ENCODE measurements at places on chromosomes 1 and 21.

DNA sequence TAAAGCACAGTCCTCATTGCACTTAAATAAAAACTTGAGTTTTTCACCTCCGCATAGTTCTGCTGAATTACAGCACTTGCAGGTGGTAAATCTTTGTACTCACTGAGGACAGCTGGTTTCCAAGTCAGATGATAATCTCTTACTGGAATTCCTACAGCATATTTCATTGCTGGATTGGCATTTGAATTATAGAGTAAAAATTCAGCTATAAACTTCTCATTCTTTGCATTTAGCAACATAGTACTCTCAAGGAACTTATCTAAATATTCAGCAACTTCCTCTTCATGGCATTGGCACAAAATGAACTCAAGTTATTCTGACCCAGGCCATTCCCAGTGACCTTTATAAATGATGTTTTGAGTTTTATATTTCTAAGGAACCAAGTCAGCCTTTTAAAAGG, 23.4 kb downstream of the GORAB start:
- DNase-seq: no peak

DNA sequence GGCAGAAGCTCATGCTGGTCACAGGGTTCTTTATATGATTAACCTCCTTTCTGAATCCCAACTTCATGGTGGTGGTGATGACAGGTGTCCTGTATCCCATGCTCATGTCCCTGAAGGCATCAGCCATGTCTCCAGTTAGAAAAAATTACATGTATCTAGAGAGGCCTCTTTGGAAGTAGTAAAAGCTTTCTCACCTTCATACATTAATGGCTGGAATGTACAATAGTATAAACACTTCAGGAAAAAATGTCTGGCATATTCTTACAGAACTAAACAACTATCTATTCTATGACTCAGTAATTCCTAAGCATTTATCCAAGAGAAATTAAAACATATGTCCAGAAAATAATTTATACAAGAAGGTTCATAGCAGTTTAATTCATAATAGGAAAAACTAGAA, 34.0 kb downstream of the ADAM30 start:
- no peak for DNase-seq

GRCh38 chr1:93576346-93576745, 105.3 kb downstream of the BCAR3 start:
- no peak for DNase-seq

DNA sequence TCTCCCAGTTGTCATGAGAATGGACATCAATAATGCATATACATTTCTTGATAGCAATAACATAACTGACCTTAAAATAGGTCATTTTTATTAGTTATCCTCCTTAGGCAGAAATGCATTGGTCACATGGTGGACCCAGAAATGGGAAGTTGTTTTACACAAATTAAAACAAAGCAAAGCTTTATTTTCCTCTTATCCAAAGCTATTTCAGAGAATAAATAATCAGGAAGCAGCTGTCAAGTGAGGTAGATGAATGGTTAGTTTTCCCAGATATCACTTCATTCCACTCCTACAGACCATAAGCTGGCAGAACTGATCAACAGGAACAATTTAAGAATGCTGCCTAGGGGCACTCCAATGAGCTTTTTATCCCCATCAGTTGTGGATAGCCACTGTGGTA, 16.0 kb upstream of the OLIG1 start:
- no peak for DNase-seq

DNA sequence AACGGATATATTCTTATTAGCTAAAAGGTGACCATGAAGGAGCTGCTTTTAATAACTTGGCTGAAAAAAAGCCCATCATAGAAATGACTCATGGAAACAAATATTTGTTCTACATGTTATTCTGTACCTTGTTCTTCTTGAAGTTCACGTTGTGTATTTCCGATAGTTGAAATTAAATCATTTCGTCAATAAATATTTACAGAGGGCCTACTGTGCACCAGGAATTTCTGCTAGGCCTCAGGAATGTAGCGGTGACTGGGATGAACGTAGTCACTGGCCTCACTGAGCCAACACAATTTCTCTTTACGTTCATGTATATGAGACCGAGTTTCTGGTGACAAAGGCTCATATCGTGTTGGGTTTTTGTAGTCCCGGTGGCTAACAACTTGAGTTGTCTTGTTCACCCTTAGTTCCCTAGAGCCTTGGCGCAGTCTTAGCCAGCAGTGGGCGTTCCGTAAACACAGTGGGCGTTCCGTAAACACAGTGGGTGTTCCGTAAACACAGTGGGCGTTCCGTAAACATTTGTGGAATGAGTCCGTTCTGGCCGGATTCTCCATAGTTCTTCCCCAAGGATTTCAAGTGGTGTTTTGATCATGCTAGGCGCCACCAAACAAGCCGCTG, 53.2 kb upstream of the VAMP3 start:
- no peak for DNase-seq

GRCh38 chr1:53368314-53369033, 40.6 kb upstream of the LRP8 start:
- DNase-seq: no peak

GRCh38 chr1:200369706-200370105, 40.1 kb downstream of the ZNF281 start:
- DNase-seq: no peak

DNA sequence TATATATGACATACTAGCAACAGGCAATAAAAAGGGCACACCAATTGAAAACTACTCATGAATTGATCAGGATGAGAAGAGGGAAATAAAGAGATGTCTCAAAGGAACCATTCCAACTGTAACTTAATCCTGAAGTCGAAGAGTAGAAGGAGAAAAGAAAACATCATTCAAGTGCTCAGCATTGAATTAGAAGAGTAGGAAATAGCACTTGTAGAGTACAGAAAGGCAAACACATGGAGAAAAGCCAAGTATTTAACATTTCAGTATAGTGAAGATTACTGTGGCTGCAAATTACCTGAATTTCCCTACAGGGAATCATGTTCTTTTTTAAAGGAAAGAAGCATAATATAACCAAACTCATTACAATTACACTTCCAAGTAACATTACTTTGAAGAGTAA, 205.0 kb downstream of the KCTD3 start:
- DNase-seq: no peak

GRCh38 chr1:208172423-208173145, 71.6 kb downstream of the PLXNA2 start:
- no peak for DNase-seq

DNA sequence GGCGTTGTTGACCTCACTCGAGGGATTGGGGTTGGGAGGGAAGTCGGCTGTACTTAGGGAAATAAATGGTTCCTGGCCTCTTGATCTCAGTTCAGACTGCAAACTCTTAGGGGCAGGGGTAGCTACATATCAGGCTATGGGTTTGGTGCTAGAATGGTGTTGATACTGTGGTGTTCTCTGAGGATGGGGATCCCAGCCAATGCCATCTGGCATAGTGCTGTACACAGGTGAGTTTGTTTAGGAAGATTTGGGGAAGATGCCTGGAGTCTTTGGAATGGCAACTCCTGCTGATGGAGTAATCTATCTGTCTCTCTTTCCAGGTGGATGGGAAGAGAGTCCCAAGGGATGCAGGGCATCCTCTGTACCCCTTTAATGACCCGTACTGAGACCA, 14.3 kb upstream of the NASP start:
- DNase-seq: no peak

DNA sequence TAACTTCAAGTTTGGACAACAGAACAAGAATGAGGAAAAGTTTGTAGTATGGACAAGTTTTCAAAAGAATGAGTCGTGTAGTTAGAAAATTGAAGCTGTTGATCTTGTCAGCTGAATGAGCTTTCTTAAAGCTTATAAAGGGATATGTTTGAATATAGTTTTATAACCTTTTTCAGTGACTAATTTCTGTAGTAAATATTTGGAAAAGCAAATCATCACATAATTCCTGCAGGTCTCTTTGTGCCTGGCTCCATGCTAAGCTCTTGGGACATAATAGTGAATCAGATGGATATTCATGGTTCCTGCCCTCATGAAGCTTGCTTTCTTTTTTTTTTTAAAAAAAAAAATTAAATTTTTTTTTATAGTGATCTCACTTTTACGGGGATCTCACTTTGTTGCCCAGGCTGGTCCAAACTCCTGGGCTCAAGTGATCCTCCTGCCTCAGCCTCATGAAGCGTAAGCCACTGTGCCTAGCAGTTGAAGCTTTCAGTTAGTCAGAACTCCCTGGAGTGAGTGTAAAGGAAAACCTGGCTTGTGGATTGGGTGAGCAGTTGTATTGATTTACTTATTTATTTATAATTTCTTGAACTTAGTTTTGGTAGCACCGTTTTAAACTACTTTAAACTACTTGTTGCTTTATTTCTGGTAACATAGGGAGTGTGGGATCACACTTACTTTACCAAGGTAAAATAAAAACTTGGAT, 15.5 kb downstream of the DYRK1A start:
- DNase-seq: no peak

GRCh38 chr1:221206076-221206475, 326.8 kb downstream of the HLX start:
- no peak for DNase-seq

GRCh38 chr1:243956450-243956849, 94.6 kb upstream of the ZBTB18 start:
- DNase-seq: no peak

DNA sequence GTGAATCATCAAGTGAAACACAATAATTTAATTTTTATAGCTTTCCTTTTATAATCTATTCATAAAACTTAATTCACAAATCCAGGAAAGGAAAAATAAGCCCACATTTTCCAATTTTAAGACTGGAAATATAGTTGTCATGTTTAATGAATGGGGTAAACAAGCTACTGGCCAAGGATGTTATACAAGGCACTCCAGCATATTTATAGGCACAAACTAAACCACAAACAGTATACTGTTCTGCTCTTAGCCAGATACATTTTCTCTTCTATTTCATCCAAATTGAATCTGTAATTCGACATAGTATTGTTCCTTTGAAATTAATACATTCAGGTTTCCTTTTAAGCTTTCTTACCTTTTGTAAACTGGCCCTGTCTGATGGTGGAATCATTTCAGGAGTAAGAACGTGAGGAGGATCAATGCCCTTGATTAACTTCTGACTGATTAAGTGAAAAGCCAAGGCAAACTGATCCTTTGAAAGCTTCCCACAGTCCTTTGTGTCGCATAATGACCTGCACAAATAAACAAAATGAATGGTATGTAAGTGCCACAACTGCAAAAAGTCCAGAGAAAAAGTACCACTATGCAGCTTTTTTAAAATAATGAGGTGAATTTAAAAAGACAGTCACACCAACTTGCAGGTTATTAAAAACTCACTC, 74.4 kb downstream of the EPS15 start:
- no peak for DNase-seq

GRCh38 chr21:27423038-27423437, 456.1 kb upstream of the ADAMTS5 start:
- no peak for DNase-seq

DNA sequence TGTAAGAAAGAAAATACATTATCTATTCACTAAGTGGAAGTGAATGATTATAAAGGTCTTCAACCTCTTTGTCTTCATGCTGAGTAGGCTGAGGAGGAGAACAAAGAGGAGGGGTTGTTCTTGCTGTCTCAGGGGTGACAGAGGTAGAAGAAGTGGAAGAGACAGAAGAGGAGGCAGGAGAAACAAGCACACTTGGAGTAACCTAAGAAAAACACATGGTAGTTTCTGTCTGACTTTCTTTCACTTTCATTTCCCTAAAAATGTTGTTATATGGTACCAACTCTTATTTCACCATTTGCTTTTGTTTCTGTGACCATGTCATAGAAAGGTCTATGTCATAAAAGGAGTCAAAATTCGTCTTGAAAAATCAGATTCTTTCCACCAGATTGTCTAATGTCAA, 696.6 kb upstream of the BRINP3 start:
- DNase-seq: no peak

GRCh38 chr1:235852887-235853286, 13.8 kb downstream of the LYST start:
- DNase-seq: no peak

- DNase-seq: no peak
These were observed 104.9 kb upstream of the SLC2A1 start for GRCh38 chr1:43063394-43064219.

DNA sequence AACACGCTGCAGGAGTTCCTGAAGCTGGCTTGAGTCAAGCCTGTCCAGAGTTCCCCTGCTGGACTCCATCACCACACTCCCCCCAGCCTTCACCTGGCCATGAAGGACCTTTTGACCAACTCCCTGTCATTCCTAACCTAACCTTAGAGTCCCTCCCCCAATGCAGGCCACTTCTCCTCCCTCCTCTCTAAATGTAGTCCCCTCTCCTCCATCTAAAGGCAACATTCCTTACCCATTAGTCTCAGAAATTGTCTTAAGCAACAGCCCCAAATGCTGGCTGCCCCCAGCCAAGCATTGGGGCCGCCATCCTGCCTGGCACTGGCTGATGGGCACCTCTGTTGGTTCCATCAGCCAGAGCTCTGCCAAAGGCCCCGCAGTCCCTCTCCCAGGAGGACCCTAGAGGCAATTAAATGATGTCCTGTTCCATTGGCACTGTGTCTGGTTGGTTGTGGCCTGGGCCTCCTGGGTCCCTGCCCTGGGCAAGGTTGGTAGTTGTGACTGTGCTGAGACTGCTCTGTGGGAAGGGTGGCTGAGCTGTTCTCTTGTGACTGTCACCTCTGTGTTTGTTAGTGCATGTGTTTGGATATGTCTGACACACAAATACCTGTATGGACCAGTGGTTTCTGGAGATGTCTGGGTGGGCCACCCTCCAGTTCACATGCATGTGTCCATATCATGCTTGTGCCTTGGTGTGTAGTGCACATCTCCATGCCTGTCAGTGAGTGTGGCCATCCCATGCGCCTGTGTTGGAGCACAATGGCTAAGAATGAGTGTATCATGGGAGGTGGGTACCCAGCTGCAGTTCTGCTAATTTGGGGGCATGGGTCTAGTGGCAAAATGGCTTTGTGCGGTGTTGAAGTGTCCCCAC, 1.4 kb downstream of the SH3BGRL3 start:
- DNase-seq: no peak

DNA sequence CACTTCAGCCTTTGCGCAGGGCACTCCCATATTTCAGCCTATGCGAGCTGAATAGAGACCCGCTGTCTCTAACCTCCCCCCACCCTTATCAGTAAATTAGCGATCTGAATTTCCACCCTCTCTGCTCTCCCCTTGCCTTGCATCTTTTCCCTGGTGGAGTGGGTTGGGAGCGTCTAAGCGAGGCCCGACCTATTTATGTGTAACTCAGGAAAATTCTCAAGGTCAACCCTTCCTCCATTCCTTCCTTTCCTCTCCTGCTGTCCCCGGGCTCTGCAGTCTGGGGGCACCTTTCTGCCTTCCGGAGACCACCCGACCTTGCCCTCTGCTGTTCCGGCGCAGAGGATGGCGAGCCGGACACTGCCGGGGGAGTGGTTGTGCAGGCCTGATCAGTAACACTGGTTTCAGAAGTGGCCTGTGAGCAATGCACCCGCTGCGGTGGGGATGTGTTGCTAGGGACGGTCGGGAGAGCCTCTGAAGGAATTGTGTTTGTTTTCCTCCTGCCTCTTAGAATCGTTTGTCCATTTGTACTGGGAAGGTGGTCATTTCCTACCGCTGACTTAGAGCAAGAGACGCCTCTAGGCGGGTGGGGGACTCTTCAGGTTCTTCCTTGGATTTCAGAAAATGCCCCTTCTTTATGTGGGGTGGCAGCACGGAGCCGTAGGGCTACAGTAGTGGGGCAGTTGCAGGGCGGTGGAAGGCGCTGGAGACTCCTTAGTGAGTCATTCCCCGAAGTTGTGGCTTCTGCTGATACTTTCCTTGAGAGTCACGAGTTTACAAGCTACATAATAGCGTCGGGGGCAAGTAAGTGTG, 513 bp downstream of the MGST3 start:
- peak; percentile 11 for DNase-seq

- DNase-seq: no peak
These were observed 57.3 kb upstream of the DIP2A start for GRCh38 chr21:46401186-46401910.

GRCh38 chr1:18020021-18020817, 87.4 kb upstream of the IGSF21 start:
- DNase-seq: no peak
